ENCODE measurements at places on chromosomes 7 and 10. TPM values are rescaled to one million over a fixed set of nuclear protein-coding genes. Genes with fewer than 3 reads are reported as not detected.

DNA sequence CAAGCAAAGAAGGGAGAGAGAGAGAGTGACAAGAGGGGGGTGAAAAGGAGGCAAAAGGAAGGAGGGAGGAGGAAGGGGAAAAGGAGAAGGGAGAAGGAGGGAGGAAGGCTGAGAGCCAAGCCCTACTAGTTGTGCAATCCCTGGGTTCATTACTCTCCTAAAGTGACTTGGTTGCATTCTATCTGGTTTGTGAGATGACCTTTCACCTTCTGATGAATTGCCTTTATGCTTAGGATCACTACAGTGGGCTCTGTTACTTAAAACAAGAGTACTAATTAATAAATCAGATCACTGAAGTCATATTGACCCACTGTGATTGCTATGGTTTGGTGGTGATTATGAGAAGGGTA is 144.9 kb downstream of the KIF20B start:
- DNase-seq = no peak

DNA sequence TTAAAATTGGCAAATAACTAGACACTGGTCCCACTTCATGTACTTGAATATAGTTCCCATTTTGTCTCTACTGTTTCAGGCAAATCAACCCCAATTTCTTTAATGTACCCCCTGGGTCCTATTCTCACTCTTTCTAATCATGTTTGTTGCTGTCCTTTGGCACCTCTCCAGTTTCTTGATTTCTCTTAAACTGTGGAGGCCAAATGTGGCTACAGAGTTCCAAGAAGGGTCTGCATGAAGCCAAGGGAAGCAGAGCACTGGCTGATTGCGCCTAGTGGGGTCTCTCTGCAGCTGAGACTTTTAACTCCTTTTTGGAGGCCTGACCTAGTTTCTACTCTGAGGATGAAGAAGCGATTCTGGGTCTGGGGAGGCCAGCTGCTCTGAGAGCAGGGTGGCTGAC is 6.7 kb upstream of the ADAM12 start:
- no peak for DNase-seq

GRCh38 chr10:63528084-63528744 is 7.0 kb downstream of the REEP3 start:
- no peak for DNase-seq

DNA sequence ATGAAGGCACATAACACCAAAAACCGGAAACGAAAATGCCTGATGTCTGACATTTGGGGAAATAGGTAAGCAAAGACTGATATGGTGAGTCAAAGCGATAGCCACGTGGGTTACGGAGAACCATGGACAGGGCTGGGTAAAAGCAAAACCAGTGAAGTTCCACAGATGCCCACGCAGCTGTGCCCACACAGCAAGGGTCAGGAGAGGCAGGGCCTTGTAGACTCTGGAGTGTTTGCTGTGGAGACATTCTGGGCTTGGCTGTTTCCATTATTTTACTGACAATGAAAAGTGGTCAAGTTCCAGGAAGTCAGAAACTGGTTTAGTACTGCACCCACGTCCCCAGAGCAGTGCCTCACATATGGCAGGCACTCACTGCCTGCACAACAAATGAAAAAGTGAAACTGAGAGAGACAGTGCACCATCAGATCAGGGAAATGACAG is 148.7 kb downstream of the ZMYND11 start:
- no peak for DNase-seq

- DNase-seq = no peak
Measured at GRCh38 chr7:93620057-93620456, 45.5 kb upstream of the CALCR start.

DNA sequence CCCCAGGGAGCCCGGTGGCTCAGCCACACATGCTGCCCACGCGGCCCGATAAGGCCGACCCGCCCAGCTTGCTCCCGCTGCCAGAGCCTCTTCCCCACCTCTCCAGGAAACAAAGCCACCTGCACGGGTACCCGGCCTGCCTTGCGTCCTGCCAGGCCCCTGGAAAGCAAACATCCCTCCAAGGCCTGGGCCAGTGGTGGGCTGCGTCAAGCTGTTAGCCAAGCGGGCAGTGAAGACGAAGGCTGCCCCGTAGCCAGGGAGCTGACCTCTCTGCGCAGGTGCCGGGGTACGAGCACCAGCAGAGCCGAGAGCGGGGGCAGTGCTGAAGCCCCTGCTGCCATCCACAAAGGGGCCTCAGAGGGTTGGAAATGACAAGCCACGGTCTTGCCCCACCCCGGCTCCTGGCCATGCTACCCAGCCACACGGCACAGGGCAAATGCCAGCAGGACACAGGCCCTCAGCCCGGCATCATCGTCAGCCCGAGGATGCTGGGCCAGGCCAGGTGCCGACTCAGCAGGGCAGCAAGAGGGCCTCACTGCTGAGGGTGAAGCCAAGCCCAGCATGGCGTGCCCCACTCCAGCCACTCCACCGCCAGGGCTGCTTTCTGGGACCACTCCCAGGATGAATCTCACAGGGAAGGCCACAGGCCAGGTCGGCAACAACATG is 140.0 kb downstream of the PTPRN2 start:
- DNase-seq = no peak

DNA sequence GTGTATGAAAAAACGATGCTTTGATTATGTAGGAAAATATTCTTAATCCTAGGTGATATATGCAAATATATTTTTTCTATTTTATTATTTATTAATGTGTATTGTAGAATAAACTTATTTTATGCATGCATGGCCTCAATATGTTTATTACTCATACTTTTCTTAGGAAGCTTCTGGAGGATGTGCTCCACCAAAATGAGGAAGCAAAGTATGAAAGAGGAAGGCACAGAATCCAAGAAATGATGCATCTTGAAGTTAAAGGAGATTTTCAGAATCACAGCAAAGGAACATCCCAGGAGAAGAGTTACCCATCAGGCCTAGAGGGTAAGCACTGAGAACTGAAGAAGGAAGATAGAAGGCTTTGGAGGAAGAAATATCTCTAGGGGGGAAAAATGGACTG is 35.0 kb upstream of the MRPS16 start:
- no peak for DNase-seq

DNA sequence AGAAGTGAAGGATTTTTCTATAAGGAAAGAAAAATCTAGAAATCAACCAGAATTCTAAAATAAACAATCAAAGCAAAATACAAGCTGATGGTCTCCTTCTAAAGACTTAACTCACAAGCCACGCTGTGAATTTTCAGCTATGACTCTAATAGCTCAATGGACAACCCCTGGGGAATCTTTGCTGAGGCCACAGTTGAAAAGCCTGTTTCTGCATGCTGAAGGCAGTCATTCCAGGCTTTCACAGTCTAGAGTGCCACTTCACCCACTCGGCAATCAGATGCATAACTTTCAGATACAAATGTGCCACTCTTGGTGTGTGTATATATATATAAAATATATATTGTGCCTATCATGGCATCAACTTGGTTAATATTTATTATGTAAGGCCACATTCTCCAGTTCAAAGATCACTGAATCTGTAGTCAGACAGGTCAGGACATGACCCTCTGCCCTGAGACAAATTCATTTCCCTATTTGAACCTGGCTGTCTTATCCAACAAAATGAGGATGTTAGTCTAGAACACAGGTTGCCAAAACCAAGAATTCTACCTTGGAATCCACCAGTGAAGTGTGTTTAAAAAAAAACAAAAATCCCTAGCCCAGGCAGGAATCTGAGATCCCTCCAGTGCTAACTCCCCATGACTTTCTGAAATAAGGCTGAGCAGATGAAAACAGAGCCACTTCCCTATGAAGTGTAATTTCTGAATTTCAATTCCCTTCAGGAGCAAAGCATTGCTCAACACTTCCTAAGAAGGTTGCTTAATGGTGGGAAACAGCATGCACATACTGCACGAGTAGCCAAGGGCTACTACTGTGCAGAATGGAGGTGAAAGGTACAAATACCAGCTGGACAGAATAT is 9.9 kb downstream of the LIPA start:
- DNase-seq = no peak

GRCh38 chr7:111098011-111098925 is 7.3 kb downstream of the LRRN3 start:
- peak; percentile 11 for DNase-seq

DNA sequence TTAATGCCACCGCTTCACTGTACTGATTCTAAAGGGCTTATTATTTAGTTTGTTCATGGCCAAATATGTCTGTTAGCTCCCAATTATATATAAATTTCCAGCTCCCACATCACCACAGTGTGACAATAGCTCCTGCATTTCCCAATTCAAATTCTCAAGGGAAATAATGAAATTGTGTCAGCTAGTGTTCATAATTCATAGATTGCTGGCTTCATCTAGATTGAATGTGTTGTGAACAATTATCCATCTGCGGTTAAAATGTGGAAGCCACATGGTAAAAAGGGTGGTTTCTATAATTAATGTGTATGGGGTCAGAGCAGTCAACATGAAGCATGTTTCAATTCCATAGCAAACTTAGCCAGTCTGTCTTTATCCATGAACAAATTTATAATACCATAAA is 154.3 kb downstream of the SEMA3E start:
- no peak for DNase-seq

GRCh38 chr10:16117305-16117695 is 257.0 kb upstream of the MINDY3 start:
- DNase-seq = no peak

DNA sequence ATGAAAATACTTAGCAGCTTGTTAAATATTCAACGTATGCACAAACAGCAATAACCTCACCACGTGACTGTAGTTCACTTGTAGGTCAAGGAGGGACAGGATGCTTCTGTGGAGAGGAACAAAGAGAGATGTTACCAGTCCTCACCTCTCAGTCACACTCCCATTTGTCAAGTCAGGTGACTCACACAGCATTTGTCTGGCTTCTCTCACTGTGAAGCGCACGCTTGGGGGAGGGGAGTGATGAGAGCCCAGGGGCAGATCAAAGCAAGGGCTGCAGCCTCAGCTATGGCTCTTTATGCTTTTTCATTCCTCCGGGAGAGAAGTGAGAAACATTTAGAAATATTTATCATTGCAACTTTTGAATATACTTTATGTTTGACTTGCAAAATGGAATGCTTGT is 2.9 kb upstream of the RBM20 start:
- DNase-seq = peak; percentile 16

GRCh38 chr7:35036361-35037171 is 719 bp downstream of the DPY19L1 start:
- peak; percentile 69 for DNase-seq

DNA sequence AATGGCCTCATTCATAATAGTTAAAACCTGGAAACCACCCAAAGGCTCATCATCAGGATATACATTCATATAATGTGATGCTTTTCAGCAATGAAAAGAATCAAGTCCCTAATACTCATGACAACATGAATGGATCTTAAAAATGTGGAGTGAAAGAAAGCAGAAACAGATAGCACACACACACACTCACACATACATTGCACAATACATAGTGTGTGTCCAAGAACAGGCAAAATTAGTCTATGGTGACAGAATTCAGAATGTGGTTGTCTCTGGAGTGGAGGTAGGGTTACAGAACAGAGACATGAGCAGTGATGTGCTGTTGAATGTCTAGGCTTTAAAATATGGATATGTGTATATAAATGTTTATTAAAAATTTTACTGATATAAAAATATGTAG is 419.9 kb upstream of the PCDH15 start:
- no peak for DNase-seq

GRCh38 chr10:6582298-6582697 is 2.2 kb upstream of the PRKCQ start:
- no peak for DNase-seq

DNA sequence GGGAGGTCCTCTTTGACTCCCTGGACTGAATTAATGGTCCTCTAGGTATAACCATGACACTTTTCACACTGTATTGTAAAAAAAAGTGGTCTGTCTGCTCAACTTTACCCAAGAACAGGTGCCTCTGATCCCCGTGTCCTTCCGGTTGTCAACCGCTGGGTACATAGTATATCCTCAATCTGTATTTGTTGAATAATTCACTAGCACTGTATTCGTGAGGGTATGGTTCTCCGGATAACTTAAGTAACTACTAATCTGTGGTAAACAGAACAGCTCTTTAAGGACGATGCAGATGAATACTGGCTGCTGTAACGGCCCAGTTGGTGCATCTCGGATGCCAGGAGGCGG is 472 bp upstream of the ADAM22 start:
- DNase-seq = no peak

DNA sequence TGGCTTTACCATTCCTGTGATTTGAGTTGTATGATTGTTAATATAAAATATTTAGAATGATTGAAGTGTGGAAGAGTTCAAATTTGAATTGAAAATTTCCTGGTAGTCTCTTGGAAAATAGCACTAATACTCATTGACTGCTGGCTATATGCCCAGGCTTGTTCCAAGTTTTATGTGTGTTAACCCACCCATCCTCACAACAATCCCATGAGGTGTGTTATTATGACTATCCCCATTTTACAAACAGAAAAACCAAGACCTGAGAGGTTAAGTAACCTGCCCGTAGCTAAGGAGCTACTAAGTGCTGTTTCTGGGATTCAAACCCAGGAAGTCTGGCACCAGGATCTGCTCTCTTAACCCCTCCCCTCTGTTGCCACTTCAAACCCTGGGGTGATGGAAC is 213.9 kb downstream of the CREB5 start:
- no peak for DNase-seq

GRCh38 chr7:74343281-74344131 is 54.3 kb downstream of the CLIP2 start:
- no peak for DNase-seq

GRCh38 chr10:122798704-122799231 is 46.9 kb downstream of the CUZD1 start:
- no peak for DNase-seq

GRCh38 chr7:17971411-17971810 is 31.1 kb upstream of the SNX13 start:
- DNase-seq = no peak

GRCh38 chr7:101636822-101637623 is 7.9 kb upstream of the MYL10 start:
- DNase-seq = no peak

DNA sequence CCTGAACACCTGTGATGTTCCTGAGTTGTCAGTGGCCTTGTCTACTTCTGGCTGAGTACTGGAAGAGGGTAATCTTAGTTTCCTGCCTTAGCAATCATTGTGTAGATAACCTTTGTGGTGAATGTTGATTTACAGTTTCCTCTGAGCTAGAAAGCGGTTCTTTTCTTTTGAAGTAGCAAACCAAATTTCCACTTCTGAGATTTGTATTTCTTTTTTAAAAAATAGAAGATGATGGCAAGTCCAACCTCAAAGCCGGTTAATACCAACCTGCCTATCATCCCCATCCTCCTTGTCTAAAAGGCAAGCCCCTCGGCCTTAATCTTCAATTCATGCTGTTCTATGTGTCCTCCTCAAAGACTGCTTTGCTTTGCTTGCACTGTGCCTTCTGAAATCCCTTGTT is 12.5 kb upstream of the PALS2 start:
- peak; percentile 46 for DNase-seq

Gene TLX1
- total RNA-seq = not detected

Gene PRSS37
- not detected for total RNA-seq

Gene IGFBP1
- not detected for total RNA-seq

Gene PODXL
- total RNA-seq = 1.2 TPM

Gene LRMDA
- not detected for total RNA-seq

Gene CELF2
- total RNA-seq = 155 TPM

Gene PRKAR1B
- 32.4 TPM for total RNA-seq

Gene C7orf33
- total RNA-seq = not detected

Gene TDRD1
- total RNA-seq = 0.13 TPM

Gene MYOZ1
- not detected for total RNA-seq

Gene AEBP1
- total RNA-seq = 8.4 TPM
